ENCODE measurements at places on chromosomes 16 and 17.

DNA sequence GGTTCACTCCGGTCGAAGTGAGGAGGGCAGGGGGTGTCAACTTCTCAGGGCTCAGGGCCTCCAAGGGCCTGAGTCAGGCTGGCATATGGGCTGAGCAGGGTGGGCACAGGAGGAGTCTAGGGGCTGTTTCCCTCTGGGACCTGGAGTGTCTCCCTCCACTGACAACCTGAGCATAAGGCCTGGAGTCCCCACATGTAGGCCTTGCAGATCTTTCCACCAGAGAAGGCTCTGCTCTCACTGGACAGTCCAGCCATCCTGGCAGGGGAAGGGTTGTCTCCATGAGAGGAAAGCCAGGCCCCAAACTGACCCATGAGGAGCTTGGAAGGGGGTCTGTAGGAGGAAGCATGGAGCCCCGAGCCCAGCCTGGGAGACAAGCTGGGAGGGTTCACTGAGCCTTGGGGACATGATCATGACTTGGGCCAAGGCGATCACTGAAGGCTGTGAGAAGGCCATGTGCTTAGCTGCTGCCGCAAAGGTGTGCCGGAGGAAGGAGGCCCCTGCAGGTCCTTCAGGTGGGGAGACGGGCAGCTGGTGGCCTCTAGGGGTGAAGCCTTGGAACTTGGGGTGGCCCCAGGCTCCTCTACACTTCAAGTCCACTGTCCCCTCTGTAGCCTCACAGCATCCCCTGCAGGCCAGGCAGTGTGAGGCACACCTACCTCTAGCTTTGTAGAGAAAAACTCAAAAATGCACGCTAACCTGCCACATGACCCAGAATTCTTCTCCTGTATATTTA, 9.9 kb downstream of the CMTM2 start:
- DNase-seq: peak; percentile 70

DNA sequence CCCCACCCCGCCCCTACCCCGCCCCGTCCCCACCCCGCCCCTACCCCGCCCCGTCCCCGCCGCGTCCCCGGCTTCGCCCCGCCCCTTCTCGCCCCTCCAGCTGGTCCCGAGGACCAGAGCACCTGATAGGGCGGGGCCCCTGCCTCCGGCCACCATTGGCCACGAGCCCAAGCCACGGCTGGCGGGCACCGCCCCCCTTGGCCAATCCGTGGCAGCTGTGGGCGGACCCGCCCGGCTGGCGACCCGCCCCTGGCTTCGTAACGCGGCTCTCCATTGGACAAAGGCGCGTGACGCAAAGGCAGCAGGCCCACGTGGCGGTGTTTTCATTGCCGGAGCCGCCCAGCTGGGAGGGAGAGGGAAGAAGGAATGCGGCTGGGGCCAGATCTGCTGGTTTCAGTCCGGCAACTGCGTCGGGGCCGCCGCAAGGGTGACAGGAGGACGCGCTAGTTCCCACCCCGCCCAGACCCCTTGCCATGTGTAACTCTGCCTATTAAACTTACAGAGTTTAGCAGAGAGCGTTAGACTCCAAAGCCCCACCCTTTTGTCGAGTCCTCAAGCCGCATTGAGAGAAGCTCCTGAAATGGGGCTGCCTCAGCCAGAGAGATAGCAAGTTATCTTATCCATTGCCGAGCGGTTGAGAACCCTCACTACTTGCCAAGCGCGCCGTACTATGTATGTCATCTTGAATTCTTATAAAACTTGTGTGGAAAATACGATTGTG, 403 bp upstream of the WIPI1 start:
- peak; percentile 98 for DNase-seq

DNA sequence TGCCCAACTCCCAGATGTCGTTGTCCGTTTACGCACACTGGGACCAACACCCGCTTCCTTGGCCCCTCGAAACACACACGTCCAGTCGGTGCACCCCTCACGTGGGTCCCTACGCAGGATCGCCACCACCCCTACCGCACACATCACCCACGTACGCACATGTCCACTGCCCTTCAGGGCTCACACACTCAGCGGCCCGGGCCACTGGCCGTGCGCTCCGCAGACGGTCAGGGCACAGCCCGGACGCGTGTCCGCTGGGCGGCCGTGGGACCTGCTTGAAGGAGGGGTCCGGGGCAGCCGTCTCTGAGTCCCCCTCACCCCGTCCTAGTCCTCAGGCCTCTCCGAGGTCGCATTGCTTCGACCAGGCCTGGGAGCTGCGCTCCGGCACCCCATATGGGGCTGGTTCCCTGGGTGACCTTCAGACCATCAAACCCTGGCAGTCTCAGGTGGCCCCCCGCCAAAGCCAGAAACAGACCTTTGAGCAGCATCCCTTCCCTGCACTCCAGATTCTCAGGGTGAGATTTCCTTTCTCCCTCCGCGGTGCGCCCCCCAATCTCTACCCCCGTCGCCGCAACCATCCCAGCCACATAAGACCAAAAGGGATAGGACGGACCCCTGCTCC, 914 bp upstream of the GPRC5B start:
- no peak for DNase-seq

- DNase-seq: no peak
These were observed 131.2 kb upstream of the HLF start for GRCh38 chr17:55133583-55133982.

DNA sequence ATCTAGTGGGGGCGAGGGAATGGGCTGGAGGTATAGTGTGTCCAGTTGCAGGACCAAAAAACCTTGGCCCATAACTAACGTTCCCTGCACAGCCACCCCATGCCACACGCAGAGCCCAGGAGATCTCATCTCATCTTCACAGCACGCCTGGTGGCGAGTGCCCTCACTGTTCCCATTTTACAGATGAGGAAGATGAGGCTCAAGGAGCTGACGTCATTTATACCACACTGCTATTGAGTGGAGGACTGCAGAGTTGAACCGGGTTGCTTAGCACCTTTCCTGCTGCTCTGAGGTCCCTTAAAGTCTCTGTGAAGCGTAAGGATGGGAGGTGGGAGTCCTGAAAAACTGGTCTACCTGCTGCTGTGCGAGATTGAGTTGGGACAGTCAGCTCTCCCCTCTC, 172.5 kb downstream of the XYLT1 start:
- DNase-seq: no peak

DNA sequence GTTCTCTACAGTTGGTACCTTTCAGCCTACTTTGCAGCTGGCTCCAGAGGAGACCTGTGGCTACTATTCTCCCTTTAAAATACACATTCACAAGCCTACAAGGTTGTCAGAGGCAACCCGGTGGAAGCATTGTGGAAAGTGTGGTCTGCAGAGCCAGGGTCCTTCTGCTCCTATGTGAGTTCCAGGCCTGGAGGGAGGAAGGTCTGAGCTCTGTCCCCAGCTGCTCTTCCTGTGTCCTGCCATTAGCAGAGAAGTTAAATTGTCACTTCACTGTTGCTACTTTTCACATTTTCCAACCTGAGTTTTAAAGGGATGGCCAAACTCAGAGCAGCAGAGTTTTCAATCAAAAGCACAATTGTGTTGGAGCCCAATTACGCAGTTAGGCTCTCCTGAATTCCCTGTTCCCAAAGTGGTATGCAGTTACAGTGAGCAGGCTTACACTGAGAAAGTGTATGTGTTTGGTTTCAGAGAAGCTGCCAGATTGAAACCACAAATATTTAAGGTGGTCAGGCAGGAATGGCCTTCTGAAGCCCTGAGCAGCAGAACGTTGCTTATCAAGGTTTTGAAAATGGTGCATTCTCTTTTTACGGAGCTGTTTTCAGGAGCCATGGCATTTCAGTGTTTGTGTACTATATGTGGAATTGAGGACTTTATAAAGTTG, 25.0 kb downstream of the MAP3K3 start:
- no peak for DNase-seq

- DNase-seq: no peak
These were observed 344.9 kb downstream of the CPPED1 start for GRCh38 chr16:12458591-12459358.

GRCh38 chr16:19011169-19011731, 27.5 kb downstream of the TMC7 start:
- no peak for DNase-seq

GRCh38 chr17:33137426-33137825, 145.8 kb downstream of the SPACA3 start:
- no peak for DNase-seq

DNA sequence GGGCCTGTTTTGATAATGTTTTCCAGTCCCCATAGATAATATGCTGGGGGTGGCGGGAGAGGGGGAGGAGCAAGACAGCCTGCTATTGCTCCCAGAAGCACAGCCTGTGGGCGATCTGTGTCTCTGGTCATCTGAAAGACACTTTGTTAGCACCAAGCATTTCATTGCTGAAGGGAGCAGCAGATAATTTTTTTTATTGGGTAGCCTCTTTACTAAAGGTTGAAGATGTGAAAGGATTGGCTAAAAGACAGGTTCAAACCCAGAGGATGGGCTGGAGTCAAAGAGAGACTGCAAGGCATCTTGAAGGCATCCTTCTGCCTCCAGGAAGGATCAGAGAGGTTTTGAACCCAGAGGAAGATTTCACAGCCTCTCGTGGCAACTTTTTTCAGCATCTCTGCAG, 60.6 kb downstream of the C17orf67 start:
- DNase-seq: peak; percentile 24

DNA sequence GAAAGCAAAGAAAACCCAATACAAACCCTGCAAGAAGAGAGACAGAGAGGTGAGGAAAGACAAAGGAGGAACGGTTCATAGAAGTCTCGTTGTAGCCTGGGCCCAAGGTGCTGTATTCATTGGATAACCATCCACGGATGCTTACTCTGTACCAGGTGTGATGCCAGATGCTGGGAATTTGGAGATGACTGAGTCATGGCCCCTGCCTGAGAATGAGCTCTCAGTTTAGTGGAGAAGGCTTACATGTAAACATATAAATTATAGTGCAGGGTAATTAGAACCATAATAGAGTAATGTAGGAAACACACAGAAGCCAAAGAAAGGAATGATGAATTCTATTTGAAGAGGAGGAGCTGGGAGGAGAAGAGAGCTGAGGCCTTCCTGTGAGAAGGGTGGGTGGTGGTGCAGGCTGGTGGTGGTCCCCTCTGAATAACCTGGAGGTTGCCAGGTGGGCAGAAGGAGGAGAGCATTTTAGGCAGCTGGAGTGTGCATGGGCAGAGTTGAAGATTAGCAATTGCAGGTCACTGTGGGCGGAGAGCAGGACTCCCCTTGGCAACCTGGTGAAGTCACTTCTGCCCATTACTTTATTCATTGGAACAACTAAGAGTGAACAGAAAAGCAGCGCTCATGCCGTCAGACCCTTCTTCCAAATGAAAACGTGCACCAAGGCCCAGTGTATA, 7.7 kb upstream of the ZG16 start:
- DNase-seq: no peak

DNA sequence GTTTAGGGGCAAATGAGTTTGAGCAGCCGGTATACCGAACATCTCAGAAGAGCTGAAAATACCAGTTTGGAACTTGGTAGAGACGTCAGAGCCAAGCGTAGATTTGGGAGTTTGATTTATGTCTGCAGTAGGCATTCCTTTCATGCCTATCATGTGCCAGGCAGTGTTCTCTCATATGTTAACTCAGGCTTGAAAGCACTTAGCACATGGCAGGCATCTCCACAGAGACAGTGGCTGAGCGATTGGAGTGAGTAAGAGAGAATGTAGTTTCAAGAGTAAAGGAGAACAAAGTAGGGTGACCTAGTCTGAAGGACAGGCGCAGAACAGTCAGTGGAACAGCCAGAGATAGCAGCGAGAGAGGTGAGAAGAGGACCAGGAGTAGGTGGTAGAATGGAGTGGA, 207.0 kb downstream of the FTO start:
- no peak for DNase-seq

- no peak for DNase-seq
These were observed 61.0 kb downstream of the SMPD3 start for GRCh38 chr16:68387301-68387700.

GRCh38 chr16:86306011-86306644, 204.2 kb upstream of the FOXF1 start:
- no peak for DNase-seq

DNA sequence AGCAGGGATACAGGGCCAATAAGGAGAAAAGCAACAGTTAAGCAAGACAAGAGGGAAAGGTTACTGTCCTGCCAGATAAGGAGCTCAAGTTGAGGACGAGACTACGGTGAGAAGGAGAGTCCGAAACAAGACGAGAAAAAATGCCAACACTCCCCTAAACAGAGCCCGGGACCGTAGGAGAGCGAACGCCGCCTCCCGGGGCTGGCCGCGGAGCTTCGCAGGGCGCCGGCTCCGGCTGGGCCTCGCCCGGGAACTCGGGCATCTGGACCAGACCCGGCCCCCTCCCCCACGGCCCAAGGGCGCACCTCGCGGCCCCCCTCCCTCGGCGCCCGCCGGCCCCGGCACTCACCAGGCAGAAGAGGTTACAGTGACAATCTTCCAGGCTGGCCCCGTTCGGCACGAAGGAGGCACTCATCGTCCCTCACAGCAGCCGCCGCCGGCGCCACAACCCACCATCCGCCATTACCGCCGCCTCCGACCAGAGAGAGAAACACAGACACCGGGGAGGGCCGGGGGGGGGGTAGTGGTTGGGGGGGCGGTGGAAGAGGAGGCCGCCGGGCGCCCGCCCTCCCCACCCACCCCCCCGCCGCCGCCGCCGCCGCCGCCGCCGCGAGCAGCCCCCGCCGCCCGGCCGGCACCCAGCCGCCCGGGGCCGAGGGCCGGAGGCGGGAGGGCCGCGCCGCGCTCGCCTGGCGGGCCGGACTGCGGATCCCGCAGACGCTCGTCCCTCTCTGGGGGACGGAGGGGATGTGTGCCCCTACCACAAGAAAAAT, at the start of gene MED13:
Gene MED13, minus strand, starts transcription at position 488 of the 773 bp plus-strand sequence. Its CDS starts 73 bp downstream, at position 415.
- peak; percentile 56 for DNase-seq

DNA sequence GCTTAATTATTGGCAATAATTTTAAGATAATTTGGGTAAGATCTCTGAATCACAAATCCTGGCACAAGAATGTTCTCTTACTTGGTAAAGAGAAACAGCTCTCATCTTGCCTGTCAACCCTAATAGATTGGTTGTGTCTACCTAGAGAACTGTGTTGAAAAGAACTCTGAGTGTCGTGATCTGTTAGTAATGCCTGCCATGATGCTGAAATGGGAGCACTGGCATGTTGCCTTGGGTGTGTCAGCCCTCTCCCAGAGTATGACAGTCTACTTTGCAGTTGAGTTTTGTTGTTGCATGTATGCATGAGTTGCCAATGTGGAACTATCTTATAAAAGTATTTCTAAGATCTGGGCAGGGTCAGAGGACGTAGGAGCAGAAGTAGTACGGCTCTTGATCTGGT, 221.4 kb downstream of the MAF start:
- no peak for DNase-seq

DNA sequence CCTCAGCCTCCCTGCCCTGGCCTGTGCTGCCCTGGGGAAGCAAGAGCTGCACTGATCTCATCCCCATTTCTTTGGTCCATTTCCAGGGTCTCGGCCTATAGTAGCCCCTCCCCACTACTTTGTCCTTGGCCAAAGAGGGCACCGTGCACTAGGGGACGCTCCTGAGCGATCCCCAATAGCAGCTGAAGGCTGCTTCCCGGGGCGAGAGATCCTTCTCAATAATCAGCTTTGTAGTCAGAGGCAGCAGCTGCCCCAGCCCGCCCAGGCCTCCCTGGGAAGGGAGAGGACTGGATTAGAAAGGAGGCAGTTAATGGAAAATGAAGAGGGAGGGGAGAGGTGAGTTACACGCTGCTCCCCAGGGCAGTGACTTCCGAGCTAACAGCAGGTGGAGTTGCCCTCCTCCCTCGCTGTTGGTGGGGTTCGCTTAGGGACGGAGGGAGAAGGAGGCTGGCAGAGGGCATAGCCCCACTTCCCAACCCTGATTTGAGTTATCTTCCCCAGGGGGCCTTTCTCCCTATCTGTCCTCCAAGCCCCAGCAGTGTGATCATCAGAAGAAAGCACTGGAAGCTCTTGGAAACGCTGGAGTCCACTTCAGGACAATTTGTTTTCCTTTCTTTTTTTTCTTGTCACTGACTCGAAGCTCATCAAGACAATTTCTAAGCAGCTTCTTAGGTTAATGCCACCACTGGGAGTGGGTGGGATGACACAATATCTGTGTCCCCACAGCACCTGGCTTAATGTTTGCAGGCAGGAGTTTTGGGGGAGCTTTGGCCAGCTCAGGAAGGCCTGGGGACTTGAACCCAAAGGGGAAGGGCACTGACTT, 2.6 kb downstream of the MXRA7 start:
- no peak for DNase-seq

All from hematopoietic multipotent progenitor cell treated with erythropoietin and hydrocortisone succinate and interleukin-3 and kit ligand, for 15 days (in vitro differentiated cells).